Stimulated activated CD4-positive, alpha-beta T cell treated with anti-CD3 and anti-CD28 coated beads, TNF-alpha, amount 100 ng/mL, for 24 hours (primary cell): ENCODE measurements at places on chromosomes 3 and 15.

GRCh38 chr3:42507252-42507651, 4.8 kb downstream of the VIPR1 start:
- no peak for DNase-seq

- DNase-seq = no peak
Measured at GRCh38 chr15:50066202-50066601, 52.8 kb downstream of the ATP8B4 start.

GRCh38 chr3:51709004-51709420, 2.1 kb downstream of the GRM2 start:
- DNase-seq = no peak

- no peak for DNase-seq
Measured at GRCh38 chr3:116341381-116341780, 103.9 kb downstream of the LSAMP start.

- DNase-seq = no peak
Measured at GRCh38 chr3:121654493-121655385, 6.0 kb downstream of the HCLS1 start.

DNA sequence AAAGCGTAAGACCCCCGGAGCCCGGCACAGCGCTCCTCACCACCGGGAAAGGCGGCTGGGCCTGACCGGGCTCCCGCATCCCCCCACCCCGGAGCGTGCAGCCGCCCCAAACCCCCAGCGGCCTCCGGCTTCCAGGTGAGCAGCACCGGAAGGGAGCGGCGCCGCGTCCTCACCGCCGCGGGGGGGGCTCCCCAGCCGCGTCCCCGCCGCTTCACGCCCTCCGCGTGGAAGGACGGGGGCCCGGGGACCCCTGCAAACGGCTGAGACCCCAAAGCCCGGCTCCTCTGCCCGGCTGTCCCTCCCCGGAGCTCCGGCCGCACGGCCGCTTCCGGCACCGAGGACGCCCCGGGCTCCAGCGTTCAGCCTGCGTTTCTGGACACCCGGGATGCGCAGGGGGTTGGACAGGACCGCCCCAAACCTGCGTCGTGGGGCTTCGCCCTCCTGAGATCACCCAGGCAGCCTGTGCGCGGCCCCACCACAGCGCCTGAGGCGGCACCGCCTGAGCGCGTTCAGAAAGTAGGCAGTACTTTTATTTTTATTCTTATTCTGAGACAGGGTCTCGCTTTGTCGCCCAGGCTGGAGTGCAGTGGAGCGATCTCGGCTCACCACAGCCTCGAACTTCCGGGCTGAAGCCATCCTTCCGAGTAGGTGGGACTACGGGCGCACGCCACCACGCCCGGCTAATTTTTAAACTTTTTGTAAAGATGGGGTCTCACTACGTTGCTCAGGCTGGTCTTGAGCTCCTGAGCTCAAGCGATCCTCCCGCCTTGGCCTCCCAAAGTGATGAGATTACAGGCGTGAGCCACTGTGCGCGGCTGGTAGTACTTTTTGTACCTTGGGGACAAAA, 51.6 kb upstream of the BLM start:
- DNase-seq = no peak

DNA sequence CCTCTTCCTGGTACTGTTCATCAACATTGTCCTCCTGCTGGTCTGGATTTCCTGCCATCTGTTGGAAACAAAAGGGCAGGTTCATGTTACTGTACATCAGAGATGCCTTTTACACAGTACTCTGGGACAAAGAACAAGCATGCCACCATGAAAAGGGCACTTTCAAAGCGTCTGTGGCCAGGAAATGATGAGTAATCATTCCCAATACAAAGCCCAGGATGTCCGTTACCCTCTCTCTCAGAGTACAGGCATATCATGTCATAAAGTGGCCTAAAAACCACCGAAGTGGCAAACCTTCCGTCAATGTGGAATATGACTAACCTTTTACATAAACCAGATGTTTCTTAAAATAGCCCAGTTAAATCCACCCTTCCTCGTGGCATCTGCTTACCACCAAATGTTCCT, 71.2 kb downstream of the GOLIM4 start:
- no peak for DNase-seq

DNA sequence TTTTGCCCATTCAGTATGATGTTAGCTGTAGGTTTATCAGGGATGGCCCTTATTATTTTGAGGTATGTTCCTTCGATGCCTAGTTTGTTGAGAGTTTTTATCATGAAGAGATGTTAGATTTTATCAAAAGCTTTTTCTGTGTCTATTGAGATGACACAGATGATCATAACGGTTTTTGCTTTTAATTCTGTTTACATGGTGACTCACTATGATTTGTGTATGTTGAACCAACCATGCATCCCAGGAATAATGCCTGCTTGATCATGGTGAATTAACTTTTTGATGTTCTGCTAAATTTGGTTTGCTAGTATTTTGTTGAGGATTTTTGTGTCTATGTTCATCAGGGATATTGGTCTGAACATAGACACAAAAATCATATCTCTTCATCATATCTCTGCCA, 8.3 kb downstream of the GPR156 start:
- DNase-seq = no peak

DNA sequence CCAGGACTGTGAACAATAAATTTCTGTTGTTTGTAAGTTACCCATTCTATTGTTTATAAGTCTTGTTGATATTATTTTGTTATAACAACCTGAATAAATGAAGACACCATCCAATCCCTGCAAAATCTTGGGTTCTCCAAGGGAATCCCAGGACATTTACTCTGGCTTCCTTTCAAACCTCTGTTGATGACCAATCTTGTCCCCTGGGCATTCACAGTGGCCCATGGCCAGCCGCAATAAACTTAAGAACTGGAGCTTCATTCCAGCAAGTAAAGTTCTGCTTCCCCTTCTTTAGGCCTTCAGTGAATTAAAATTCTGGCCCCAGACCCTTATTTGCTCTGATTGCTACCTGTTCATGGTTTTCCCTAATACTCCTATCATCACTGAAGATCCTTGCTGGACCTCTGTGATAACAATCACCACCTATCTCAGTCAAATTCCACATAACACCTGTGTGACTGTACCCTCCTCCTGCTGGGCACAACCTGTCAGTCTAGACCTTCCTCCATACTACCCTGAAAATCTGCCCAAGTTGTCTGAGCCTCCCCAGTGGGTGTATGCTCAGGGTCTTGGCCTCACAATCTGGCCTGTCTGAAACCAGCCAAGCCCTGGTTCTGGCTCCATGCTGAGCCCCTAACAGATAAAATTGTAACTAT, 153.1 kb downstream of the SEMA6D start:
- DNase-seq = no peak

DNA sequence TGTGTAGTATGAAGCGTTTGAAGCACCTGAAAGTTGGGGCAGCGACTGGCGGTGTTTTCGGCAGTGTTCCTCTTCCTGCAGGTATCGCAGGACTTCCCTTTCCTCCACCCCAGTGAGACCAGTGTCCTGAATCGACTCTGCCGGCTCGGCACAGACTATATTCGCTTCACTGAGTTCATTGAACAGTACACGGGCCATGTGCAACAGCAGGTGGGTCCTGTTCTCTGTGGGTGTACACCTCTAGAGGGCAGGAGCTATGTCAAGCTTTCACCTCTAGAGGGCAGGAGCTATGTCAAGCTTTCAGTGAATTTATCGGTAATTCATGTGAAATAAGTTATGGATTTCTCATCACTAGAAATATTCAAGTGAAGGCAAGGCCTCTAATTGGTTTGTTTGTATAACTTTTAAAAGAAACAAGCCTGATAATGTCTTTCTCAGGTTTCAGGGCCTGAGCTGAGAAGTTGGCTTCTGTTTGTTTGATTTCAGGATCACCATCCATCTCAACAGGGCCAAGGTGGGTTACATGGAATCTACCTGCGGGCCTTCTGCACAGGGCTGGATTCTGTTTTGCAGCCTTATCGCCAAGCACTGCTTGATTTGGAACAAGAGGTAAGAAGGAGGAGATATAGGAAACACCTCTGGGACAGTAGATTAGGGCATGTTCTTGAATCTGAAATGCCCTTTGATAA, 5.3 kb downstream of the TUBGCP4 start:
- DNase-seq = no peak

GRCh38 chr3:24736701-24737100, 242.1 kb upstream of the THRB start:
- DNase-seq = no peak

GRCh38 chr15:77797270-77797669, 164.6 kb upstream of the LINGO1 start:
- no peak for DNase-seq

DNA sequence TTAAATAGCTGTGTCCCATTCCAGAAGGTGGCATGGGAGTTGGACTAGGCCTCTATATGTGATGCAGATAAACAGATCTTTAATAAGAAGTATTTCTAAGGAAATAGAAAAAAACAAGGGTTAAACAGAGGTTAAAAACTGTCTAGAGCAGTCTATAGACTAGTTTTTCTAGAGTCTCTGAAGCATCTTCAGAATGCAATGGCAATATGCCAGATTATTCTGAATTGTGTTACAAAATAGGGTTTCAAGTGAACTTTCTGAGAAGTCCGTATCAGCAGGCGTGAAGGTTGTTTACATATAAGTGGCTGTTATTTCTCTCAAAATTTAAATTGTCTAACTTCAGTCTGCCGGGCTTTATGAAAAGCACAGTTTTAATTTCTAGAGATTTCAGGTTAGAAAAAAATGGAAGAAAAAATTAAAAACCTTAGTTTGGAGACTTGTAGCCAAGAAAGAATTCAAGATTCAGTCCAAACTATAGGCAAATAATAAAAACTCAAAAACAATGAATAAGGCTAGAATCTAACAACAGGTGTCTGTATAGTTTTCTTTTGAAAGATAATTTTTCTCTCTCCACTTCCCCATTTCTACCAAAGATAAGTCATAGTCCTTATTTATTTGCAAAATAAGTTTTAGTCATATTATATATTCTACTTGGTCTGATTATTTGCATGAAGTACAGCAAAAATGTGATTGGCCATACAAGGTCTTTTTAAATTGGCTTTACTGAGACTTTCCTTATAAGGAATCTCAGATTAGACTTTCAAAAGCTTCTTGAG, 55.2 kb downstream of the OSTN start:
- no peak for DNase-seq

GRCh38 chr3:101155825-101156224, 162.6 kb upstream of the ABI3BP start:
- DNase-seq = no peak

- no peak for DNase-seq
Measured at GRCh38 chr3:151278230-151278629, at the start of gene P2RY14. Gene P2RY14 (minus strand): TSS chr3:151278542. CDS start chr3:151214316, 64,226 bp downstream.

DNA sequence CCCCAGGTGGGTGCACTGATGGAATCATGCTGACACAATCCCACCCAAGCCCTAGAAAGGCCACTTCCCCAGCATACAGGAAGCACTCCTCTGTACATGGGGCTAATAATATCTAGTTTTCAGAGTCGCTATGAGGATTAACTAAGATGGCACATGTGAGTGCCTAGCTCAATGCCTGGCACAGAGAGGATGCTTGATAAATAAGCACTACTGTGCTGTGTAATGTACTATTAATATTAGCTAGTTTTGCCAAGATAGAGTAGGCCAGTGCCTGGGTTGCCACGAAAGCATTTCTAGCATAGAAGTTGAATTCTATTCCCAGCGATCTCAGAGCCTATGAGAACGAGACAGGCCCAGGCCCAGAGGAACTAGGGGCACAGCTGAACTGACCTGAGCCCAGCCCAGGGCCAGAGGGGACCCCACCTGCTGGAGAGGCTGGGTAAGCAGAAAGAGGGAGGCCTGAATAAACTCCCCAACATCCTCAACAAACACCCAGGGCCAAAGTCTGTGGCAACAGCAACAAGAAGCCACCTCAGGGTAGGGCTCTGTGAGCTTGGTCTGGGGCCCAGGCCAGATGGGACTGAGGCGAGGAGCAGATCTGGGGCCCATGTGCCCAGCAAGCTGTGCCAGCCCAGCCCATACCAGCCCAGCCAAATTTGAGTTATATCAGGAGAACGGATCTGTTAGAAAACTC, 7.6 kb upstream of the SEMA7A start:
- DNase-seq = no peak

GRCh38 chr15:51129535-51130188, 35.0 kb upstream of the TNFAIP8L3 start:
- DNase-seq = no peak

DNA sequence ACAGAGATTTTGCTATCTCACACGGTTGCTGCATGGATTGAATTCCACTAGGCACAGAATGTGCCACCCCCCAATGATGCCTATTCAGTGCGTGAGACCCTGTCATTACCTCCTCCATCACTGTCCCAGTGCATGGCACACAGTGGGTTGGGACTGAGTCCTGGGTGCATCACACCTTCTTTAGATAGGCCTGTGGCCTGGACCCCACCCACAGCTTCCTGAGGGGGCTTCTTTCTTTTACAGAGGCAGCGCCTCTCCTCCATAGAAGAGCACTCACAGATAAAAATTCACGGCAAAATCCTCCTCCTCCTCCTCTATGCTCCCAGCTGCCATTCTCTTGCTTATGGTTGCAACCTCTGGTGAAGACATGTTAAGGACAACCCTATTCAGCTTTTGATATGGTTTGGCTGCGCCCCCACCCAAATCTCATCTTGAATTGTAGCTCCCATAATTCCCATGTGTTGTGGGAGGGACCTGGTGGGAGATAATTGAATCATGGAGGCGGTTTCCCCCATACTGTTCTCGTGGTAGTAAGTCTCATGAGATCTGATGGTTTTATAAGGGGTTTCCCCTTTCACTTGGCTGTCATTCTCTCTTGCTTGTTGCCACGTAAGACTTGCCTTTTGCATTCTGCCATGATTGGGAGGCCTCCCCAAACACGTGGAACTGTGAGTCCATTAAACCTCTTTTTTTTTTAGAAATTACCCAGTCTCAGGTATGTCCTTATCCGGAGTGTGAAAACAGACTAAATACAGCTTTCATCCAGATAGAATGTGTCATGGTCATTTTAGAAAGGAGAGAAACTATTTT, 147.6 kb downstream of the KLF13 start:
- no peak for DNase-seq

DNA sequence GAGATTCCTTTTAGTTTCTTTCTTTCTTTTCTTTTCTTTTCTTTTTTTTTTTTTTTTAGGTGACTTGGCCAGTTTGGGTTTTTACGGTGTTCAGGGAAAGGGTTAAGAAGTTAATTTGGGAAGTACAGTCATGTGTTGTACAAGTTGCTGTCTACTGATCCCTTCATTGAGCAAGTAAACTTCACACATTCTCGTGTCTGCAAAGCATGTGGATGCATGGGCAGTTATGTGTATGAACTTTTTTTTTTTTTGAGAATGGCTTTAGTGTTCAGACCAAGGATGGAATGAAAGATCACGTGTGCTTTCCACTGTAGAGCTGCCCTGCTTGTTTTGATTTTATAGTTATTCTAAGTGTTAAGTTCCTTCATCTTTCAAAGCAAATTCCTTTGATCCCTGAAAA, 132.3 kb downstream of the PGPEP1L start:
- DNase-seq = no peak

DNA sequence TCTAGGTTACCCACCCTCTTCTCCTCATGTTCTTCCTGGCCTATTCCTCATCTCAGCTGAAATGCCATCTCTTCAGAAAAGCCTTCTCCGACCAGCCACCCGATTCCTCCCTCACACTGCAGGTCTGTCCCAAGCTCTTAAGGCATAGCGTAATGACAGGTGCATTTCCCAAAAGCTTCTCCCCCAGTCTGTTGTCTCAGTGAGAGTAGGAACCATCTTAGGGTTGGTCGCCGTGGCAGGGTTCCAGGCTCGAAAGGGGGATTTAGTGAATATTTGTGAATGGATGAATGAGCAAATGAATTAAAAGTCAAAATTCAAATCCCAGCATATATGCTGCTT, 78.6 kb downstream of the TOP2B start:
- no peak for DNase-seq
